Fibroblast of lung (primary cell): ENCODE measurements at places on chromosomes 3 and 15. TPM values are rescaled to one million over a fixed set of nuclear protein-coding genes. Genes with fewer than 3 reads are reported as not detected.
A peak's percentile ranks its signal among the peaks of the same experiment; 100 is the strongest.

The TMC3 gene
- total RNA-seq: not detected in 2 replicates

The UROC1 gene
- total RNA-seq: not detected in 2 replicates

The FEZF2 gene
- total RNA-seq: not detected in 2 replicates

The LXN gene
- 168 and 495 TPM in 2 replicates for total RNA-seq

GRCh38 chr15:70882361-70882760 lies 9.9 kb downstream of the THAP10 start:
- DNase-seq: no peak

GRCh38 chr3:171056528-171056927 lies 30.0 kb upstream of the SLC2A2 start:
- peak; percentile 23 for DNase-seq

- peak; percentile 5 for DNase-seq
Observed at GRCh38 chr3:78633626-78634025, 1134.2 kb downstream of the ROBO1 start.

GRCh38 chr3:41503998-41504623 lies 304.8 kb downstream of the CTNNB1 start:
- no peak for DNase-seq

DNA sequence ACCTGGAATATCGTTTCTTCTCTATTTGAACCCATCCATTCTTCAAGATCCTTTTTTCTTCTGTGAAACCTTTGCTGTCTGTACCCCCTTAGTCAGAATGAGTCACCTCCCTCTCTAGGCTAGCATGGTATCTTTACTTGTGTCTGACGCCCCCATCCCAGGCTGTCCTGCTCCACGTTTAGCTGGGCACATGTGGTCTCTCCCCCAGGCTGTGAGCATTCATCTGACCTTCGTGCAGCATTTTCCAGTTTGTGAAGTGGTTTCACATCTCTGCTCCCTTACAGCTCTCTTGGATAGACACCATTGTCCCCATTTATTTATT lies 14.3 kb upstream of the TLE3 start:
- peak; percentile 34 for DNase-seq

GRCh38 chr15:46231786-46232185 lies 597.0 kb downstream of the SQOR start:
- no peak for DNase-seq

DNA sequence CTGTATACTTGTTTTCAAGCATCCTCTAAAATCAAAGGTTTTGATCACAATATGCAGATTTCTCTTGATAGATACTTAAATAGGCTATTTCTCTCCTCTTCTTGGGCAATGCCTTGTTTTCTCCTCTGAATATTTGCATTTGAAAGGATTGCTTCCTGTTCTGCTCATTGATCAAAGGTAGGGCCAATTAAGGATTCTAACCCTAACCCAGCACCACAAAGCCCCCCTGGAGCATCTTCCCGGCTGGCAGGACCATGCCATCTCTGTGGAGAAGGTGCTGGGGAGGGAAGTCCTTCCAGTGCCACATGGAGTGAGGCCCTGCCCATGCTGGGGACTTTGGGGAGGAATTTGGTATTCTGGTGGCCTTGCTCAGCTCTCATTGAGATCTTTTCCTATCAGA lies 11.3 kb upstream of the NIPA2 start:
- DNase-seq: no peak

GRCh38 chr3:89042236-89042835 lies 65.1 kb upstream of the EPHA3 start:
- DNase-seq: no peak

- no peak for DNase-seq
Observed at GRCh38 chr3:184539801-184540435, 21.7 kb upstream of the EPHB3 start.

DNA sequence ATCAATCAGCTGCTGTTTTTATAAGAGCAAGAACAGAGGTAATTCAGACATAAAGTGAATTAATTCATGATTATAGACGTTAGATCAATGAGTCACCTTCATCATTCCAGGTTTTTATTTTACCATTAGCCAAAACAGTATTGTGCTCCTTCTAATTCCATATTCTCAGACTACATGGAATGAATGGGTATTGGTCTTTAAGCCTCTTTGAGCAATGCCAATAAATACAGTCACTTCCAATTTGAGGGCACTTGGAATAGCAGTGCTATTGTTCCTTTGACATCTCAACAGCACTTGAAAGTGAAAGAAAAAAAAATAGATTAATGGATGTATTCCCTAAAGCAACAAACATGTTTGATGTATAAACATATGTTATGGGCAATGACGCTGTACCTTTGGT lies 830.9 kb upstream of the CFAP20DC start:
- no peak for DNase-seq

DNA sequence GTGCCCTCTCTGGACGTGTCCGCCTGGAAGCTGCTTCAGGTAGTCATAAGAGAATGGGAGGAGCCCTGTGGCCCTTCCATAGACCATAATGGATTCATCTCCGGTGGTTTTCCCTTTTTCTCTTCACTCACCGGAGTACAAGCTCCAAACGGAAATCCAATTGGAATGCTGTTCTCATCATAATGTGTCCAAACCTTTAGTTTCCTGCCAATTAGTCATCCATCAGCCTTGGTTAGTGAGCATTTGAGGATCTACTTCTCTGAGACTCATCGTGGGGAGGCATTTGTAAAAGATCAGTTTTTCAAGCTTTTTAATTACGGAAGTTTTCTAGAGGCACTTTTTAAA lies 34.9 kb downstream of the ABHD2 start:
- DNase-seq: no peak

- no peak for DNase-seq
Observed at GRCh38 chr3:9660972-9661371, 11.7 kb downstream of the MTMR14 start.

- DNase-seq: no peak
Observed at GRCh38 chr3:134076851-134077250, 47.1 kb upstream of the SLCO2A1 start.

- no peak for DNase-seq
Observed at GRCh38 chr3:52712291-52713212, 6.6 kb downstream of the SPCS1 start.

GRCh38 chr3:36394176-36394575 lies 13.9 kb downstream of the STAC start:
- DNase-seq: peak; percentile 86
